ENCODE measurements at places on chromosomes 7 and 10. TPM values are rescaled to one million over a fixed set of nuclear protein-coding genes. Genes with fewer than 3 reads are reported as not detected.

Gene COL1A2
- total RNA-seq, result 4,961 TPM

Gene UBE3C
- total RNA-seq, result 70.9 TPM

Gene ANKRD30A
- total RNA-seq, result not detected

Gene SRRM3
- total RNA-seq, result 0.53 TPM

Gene COL28A1
- not detected for total RNA-seq

Gene SDK1
- under 0.01 TPM for total RNA-seq

Gene HPSE2
- not detected for total RNA-seq
